ENCODE measurements at places on chromosomes 1 and 21.

DNA sequence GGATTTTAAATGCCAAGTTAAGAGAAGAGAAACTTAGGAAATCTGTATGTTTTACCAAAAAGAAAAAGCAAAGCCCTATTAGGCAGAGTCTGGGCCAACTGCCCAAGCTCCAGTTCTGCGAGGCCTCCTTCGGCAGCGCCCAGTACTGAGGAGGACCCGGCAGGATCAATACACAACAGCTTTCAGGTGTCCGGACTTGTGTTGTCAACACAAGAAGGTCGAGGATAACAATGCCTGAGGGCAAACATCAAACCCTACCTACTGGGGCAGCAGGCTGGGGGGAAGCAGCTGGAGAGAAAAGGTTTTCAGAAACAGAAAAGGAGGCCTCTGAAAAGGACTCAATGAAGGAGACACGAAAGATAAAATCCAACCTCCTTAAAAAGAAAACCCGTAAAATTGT, 98.1 kb upstream of the GJB5 start:
- DNase-seq = no peak

- no peak for DNase-seq
These were observed 122.4 kb downstream of the MAST2 start for GRCh38 chr1:45925728-45926287.

DNA sequence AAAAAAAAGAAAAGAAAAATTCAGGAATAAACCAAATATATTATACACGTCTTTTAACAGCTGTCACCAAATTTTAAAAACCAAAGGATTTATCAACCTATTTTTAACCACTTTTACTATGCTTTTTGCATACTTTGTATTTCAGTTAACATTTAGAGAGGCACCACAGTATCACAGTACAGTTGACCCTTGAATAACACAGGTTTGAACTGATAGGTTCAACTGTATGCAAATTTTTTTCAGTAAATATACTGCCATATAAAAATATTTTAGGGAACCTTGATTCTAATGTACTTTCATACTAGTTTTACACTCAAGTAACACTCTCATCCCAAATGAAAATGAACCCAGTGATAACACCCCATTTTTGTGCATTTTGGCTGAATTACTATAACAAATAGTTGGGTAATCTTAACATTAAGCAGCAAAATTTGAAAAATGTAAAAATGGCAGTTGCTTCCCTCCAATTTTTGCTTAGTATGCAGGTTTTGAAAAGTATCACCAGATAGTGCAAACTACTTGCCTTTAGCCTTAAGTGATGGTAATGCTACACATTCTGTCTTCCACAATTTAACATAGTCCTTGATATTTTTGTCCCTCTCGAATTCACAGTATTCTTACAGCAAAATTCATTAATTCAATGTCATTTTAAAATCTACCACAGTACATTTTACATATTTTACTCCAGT, 10.8 kb upstream of the ADCY10 start:
- DNase-seq = no peak

- DNase-seq = no peak
These were observed 84.2 kb downstream of the SH3GLB1 start for GRCh38 chr1:86788300-86789206.

DNA sequence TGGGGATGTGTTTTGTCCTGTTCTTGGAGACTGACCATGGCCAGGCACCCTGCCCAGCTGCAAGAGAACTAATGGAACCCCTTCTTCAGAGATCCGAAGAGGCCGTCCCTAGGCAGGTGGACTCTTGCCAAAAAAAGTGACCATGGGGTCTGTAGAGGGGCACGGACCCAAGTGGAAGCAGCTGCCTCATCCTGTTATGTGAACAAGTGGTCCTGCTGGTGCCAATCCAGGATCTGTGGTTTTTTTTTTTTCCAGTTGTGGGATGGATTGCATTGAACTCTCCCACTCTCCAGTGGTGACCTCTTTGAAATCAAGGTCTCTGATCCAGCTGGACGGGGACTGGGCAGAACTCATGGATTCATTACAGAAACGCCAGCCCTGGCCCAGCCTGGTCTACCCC, 71.2 kb downstream of the ARHGEF10L start:
- no peak for DNase-seq

- DNase-seq = no peak
These were observed 73.8 kb upstream of the ZNF678 start for GRCh38 chr1:227489572-227489971.

DNA sequence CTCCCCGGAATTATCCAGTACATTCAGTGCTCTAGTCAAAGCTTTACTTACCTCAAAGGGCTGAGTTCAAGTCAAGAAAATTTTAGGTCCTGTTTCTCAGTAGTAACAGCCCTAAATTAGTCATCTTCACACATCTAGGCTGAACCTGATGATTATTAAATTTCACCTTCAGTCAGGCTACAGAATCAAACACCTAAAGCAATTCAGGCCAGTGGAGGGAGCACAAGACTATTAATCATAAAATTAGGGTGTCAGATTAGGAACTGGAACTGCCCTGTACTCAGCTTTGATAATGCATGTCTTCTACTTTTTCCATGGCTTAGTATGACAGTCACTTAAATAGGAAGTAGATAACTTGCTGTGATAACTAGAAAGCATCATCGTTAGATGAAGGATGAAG, 28.4 kb upstream of the BCAS2 start:
- no peak for DNase-seq

DNA sequence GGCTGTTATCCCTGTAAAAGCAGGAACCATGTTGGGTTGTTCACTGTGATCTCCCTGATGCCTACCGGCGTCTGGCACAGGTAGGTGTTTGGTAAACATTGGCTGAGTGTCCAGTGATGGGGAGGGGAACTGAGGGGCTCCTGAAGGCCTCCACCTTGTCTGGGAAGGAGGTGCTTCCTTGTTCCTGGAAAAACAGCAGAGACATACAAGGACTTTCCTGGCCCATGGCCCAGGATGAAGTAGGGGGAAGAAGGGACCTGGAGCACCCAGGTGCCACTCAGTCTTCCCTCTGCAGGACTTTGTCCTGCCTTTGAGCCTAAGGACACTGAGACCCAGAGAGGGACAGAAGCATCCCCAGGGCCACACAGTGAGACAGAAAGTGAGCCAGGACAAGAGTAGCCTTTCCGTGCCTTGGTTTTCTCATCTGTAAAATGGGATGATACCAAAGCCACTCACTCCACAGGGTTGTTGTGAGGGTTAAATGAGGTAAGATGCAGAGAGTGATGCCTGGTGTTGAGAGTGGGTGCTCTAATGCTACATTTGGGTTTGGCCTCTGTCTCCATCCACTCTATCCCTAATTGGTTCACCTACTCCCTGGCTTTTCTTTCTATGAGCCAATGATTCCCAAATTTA, 6.1 kb upstream of the HEYL start:
- DNase-seq = no peak

All from hypothalamus (tissue), 51 donors.